ENCODE measurements at places on chromosomes 1 and 21.

DNA sequence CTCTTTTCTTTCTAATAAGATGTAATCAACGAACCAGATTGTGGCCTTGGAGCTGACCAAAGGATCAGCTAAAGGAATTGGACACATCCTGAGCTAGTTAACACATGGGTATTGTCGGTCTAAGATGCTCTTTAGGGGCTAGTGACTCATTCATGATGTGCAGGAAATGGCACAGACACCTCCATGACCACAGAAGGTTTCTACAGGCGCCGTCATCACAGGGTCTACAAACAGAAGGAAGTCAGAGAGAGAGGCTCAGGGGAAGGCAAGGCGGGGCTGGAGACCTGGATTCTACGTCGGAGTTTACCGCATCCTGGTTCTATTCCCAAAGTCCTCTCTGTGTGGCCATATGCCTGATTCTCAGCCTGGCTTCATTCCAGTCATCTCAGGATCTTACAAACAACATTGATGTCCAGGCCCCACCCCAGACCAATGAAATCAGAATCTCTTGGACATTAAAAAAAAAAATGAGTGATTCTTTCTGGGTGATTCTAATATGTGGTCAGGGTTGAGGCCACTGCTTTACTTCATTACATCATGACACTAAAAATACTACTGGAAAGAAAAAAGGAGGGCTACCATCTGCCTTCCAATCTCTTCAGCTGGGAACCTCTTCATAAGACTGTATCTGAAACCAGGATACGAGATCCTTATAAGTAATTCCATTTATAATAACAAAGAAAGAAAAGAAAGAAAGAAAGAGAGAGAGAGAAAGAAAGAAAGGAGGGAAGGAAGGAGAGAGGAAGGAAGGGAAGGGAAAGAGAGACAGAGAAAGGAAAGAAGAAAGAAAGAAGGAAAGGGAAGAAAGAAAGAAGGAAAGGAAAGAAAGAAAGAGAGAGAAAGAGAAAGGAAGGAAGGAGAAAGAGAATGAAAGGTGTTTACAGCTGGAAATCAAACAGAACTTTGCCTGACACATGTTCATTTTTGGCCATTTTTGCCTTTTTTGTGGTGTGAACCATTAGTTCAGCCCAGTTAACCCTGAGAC lies 11.6 kb upstream of the KCNJ15 start:
- peak; percentile 58 for DNase-seq

- DNase-seq, result no peak
These were observed 11.7 kb upstream of the FCMR start for GRCh38 chr1:206933333-206933945.

GRCh38 chr1:63612971-63613370 lies 19.8 kb downstream of the PGM1 start:
- DNase-seq, result no peak

GRCh38 chr1:20717452-20718342 lies at the start of gene KIF17:
TSS of gene KIF17 (minus strand) at chr1:20718007. CDS start at chr1:20717706, 301 bp downstream.
- DNase-seq, result no peak

DNA sequence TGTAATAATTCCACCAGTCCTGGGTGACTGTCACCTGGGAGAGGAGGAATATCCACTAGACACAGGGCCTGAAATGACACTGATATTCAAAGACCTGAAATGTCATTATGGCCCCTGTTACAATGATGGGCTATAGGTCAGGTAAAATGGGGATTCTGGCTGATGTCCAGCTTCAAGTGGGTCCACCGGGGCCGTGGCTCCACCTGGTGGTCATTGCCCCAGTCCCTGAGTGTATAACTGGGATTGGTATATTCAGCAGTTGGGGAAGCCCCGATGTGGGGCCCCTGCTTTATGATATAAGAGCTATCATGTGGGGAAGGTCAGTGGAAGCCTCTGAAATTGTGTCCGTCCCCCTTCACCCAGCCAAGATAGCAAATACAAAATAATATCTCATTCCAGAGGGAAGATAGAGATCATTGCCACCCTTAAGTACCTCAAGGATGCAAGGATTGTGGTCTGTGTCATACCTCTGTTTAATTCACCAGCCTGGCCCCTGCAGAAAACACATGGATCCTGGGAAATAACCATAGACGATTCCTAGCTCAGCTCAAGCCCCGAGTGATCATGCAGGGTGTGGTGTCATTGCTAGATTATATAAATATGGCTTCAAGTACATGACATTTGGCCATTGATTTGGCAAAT lies 19.4 kb downstream of the PLEKHO1 start:
- DNase-seq, result no peak

DNA sequence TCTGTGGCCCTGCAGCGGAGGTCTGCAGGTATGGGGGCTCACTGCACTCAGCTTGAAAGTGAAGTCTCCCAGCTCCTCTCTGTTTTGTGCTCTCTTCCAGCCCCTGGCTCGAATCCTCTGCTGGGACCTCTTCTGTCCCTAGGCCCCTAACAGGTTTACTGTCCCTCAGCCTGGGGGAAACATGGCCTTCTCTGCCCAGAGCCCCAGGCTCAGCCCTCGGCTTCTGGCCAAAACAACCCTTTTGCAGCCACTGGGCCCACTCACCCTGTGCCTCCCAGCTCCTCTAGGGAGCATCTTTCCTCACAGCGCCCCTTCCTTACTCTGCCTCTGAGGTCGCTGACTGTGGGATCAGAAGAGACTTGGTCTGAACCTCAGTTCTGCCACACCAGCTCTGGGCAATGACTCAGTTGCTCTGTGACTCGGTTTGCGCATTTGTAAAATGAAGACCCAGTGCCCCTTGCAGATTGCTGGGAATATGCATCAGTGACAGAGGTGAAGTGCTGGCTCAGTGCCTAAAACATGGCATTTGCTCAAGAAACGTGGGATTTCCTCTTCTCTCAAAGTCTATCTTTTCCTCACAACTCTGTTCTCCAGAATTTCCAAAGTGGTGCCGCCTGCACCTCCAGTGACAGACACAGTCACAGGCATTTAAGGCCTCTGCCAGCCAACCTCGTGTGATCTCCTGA lies 26.5 kb upstream of the TENT5C start:
- DNase-seq, result no peak

- no peak for DNase-seq
These were observed 27.3 kb upstream of the RNF19B start for GRCh38 chr1:32991819-32992488.

GRCh38 chr1:233689017-233689747 lies 75.3 kb downstream of the KCNK1 start:
- DNase-seq, result no peak

DNA sequence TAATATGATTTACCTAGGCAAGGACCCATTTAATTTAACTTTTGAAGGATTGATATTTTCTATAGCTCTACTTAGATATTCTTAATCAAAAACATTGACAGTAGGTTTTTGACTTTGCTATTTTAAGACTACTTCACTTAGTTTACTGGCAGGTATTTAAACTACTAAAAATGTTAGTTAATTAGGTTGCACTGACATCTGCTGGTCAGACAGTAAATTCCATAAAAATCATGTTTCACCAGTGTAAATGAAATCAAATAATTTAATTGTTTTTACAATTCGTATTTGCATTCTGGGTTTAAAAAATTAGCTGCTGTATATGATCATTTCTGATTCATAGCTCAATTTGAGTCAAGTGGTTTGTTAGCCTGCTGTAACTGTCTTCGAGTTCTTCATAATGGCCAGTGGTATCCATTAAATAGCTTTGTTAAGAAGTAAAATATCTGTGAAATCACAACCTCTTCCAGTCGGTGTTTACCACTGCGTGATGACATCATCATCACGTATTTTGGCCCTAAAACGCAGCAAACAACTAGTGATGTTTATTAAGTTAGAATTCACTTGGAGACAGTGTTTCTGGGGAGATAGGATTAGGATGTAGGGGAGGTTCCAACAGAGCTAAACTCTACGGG lies 26.2 kb downstream of the EXTL2 start:
- no peak for DNase-seq

- DNase-seq, result no peak
These were observed 341.0 kb upstream of the VAMP3 start for GRCh38 chr1:7430047-7430608.

Data from smooth muscle cell of the brain vasculature (primary cell).